ENCODE measurements at places on chromosomes 11 and 22. TPM values are rescaled to one million over a fixed set of nuclear protein-coding genes. Genes with fewer than 3 reads are reported as not detected.

- no peaks in the 10 kb centered on the region for H3K36me3 ChIP-seq
- H3K27me3 ChIP-seq, result no peaks in the 10 kb centered on the region
- peak overlapping the region; percentile 63 for H3K4me3 ChIP-seq
- peaks cover 1% of the 10 kb centered on the region for H3K4me1 ChIP-seq
- no peak for DNase-seq
- H3K27ac ChIP-seq, result peak overlapping the region; percentile 79
Observed at GRCh38 chr11:117232911-117233409, 489 bp downstream of the RNF214 start.

DNA sequence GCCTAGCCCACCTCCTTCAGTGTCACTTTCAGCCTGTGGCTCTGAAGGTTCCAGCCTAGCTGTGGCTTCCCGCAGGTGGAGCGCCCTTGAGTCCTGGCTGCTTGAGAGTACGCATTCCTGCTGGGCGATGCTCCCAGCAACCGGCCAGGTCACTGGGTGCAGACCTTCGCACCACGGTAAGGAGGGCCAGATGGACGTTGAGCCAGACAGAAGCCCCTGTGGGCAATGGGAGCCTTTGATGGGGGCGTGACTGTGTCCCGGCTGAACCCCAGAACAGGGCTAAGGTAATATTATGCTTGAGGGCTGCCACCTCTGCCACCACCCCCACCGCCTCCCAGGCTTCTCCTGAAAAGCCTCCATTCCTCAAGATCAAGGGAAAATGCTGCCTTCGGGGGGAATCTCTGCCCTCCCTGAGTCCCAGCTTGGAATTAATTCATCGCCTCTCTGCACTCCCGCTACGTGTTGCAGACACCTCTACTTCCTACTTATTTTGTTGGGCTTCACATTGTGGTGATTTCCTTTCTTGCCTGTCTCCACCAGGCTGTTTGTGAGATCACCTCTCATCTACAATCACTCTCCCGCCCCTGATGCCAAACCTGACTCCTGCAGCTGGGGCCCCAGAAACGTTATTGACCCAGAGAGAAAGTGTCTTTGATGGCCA is 144.9 kb upstream of the NECTIN1 start:
- no peak for DNase-seq
- H3K27ac ChIP-seq, result no peak overlapping the region
- no peaks in the 10 kb centered on the region for H3K27me3 ChIP-seq

- DNase-seq, result no peak
- no peak overlapping the region for H3K4me3 ChIP-seq
- H3K27me3 ChIP-seq, result no peaks in the 10 kb centered on the region
- no peaks in the 10 kb centered on the region for H3K4me1 ChIP-seq
Observed at GRCh38 chr11:7896009-7896785, 34.9 kb downstream of the OR10A6 start.

GRCh38 chr11:19691815-19692500 is 20.7 kb upstream of the NAV2 start:
- H3K4me3 ChIP-seq, result no peak overlapping the region
- no peak for DNase-seq
- no peaks in the 10 kb centered on the region for H3K4me1 ChIP-seq
- no peaks in the 10 kb centered on the region for H3K36me3 ChIP-seq
- no peak overlapping the region for H3K27ac ChIP-seq

DNA sequence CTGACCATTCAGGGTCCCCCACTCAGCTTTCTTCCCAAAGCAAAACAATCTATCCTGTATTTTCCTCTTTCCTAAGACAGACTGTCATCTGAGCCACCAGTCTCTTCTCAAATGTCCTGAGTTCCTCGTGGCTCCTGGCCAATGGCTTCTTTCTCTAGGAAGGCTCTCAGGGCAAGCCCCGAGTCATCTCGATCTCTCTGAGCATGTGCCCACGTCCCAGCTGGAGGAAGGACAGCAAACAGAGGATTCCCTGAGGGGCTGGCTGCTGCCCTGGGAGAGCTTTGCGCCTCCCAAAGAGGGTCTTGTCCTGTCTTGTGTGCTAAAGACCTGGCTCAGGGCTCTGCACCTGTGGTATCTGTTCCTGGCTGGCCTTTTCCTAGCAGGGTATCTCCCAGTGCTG is 8.3 kb downstream of the SLC37A2 start:
- H3K27me3 ChIP-seq, result no peaks in the 10 kb centered on the region
- no peaks in the 10 kb centered on the region for H3K36me3 ChIP-seq

- peaks cover 6% of the 10 kb centered on the region for H3K4me1 ChIP-seq
- DNase-seq, result no peak
- peak overlapping the region; percentile 75 for H3K27ac ChIP-seq
- H3K27me3 ChIP-seq, result no peaks in the 10 kb centered on the region
Observed at GRCh38 chr11:7672276-7672959, 882 bp downstream of the CYB5R2 start.

- H3K36me3 ChIP-seq, result no peaks in the 10 kb centered on the region
- H3K4me3 ChIP-seq, result no peak overlapping the region
- DNase-seq, result no peak
- H3K27ac ChIP-seq, result no peak overlapping the region
- H3K27me3 ChIP-seq, result no peaks in the 10 kb centered on the region
Observed at GRCh38 chr11:60948250-60948649, 3.7 kb downstream of the SLC15A3 start.

DNA sequence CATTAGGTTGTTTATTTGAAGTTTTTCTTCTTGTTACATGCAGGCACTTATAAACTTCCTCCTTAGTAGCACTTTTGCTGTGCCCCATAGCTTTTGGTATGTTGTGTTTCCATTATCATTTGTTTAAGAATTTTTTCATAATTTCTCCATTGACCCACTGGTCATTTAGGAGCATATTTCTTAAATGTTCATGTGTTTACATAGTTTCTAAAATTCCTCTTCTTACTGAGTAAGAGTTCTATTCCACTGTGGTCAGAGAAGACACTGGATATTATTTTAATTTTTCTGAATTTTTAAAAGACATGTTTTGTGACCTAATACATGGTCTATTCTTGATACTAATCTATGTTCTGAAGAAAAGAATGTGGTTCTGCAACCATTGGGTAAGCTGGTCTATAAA is 333.0 kb downstream of the DDX10 start:
- no peak overlapping the region for H3K27ac ChIP-seq
- no peak overlapping the region for H3K4me3 ChIP-seq
- no peaks in the 10 kb centered on the region for H3K36me3 ChIP-seq
- DNase-seq, result no peak

GRCh38 chr11:2378527-2379210 is 1.6 kb downstream of the CD81 start:
- H3K27me3 ChIP-seq, result no peaks in the 10 kb centered on the region
- peaks cover 32% of the 10 kb centered on the region for H3K4me1 ChIP-seq
- peak; percentile 69 for DNase-seq
- H3K4me3 ChIP-seq, result peak overlapping the region; percentile 99
- H3K27ac ChIP-seq, result peak overlapping the region; percentile 88

GRCh38 chr11:70872955-70873735 is 379.2 kb downstream of the SHANK2 start:
- H3K36me3 ChIP-seq, result no peaks in the 10 kb centered on the region
- DNase-seq, result no peak
- H3K27me3 ChIP-seq, result no peaks in the 10 kb centered on the region

DNA sequence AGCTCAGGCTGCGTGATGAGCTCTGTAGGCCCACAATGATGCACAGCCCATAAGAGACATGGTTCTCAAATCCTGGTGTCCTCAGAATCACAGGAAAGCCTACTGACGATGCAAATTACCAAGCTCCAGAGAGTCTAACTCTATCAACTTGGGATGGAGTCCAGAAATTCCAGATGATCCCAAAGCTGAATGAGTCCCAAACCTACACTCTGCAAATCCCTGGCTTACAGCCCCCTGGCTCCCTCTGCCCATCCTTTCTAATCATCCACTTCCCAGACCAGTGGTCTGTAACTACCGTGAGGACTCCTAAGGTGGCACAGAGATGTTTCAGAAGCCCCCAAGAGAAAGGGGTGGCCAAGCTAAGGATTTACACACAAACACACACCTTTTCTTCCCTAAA is 13.5 kb downstream of the ARFGAP2 start:
- no peak overlapping the region for H3K4me3 ChIP-seq
- no peak for DNase-seq
- H3K27ac ChIP-seq, result no peak overlapping the region
- H3K36me3 ChIP-seq, result peaks cover 4% of the 10 kb centered on the region
- H3K27me3 ChIP-seq, result no peaks in the 10 kb centered on the region

DNA sequence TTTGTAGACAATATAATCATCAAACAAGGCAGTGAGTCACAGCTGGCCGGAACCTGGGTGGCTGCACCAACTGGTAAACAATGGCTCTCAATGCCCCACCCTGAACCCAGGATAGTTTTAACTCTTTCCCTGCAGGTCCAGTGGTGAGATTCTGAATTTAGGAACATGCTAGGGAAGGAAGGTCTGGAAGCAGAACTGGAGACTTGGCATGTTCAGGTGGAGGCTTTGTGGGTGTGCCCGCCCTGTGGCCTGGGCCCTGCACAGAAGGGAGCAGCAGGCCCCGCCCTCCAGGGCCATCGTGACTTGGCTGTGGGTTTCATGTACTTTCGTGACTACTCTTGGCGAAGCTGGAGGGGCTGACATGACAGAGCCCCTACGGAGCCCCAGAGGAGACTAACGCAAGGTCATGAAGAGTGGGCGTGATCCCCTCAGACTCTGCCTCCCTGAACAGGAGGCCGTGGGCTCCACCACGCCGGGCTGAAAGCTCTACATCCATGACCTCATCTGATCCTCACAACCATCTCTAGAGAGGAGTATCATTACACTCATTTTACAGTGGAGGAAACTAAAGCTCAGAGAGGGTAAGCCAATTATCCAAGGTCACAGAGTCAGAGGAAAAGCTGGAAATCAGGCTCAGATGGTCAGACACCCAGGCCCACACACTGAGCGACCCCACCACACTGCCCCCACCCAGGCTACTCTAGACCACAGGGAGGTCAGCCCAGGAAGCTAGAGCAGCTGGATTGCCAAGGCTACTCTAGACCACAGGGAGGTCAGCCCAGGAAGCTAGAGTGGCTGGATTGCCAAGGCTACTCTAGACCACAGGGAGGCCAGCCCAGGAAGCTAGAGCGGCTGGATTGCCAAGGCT is 27.3 kb downstream of the MAFF start:
- peaks cover 7% of the 10 kb centered on the region for H3K4me1 ChIP-seq
- H3K36me3 ChIP-seq, result no peaks in the 10 kb centered on the region
- no peak overlapping the region for H3K4me3 ChIP-seq
- H3K27ac ChIP-seq, result peak overlapping the region; percentile 20
- no peaks in the 10 kb centered on the region for H3K27me3 ChIP-seq
- DNase-seq, result no peak

DNA sequence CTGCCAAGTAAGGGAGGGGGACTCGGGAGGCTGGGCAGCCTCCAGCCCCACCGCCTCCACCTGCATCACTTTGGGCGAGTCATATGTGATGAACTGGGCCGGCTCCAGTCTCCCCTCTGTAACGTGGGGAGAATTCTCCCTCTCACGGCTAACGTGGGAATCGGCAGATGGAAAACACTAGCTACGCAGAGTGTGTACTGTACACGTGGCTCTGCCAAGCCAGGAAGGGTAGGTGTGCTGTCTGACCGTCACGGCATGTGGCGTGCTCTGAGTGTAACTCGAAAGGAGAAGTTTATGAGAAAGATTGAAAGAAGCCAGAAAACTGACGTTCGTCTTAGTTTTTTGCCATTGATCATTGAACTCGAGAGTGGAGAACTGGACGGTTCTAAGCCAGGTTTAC is 13.7 kb downstream of the TRMU start:
- no peaks in the 10 kb centered on the region for H3K4me1 ChIP-seq
- no peaks in the 10 kb centered on the region for H3K27me3 ChIP-seq
- H3K27ac ChIP-seq, result no peak overlapping the region
- DNase-seq, result no peak
- no peak overlapping the region for H3K4me3 ChIP-seq
- H3K36me3 ChIP-seq, result no peaks in the 10 kb centered on the region

DNA sequence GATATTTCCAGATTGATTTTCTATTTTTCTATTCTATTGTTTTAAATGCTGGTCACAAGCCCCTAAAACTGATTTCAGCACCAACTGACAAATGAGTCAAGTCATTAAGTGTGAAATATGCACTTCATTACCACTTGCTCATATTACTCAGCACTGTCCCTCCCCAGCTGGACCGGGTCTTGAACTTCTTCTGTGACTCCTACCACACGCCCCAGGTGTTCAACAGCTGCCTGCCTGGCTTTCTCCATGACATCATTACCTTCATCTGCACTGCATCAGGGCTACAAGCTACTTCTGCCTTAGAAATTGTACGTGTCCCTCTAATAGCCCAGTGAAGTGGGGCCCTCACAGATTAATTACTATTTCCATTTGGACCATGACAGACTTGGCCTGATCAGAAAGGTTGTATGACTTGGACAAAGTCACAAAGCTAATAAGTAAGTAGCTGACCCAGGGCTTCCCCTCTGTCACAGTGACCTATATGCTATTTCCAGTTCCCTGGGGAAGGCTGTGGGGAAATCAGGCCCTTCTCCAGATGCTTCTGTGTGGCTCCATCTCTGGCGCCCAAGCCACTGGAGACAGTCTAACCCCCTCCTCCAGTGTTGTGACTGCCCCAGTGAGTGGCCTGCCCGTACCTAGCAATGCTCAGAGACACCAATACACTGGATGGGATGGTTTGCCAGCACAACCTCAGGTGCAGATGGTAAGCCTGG is 18.1 kb downstream of the TBC1D10A start:
- H3K4me3 ChIP-seq, result no peak overlapping the region
- H3K36me3 ChIP-seq, result no peaks in the 10 kb centered on the region
- H3K27me3 ChIP-seq, result no peaks in the 10 kb centered on the region
- H3K4me1 ChIP-seq, result peaks cover 55% of the 10 kb centered on the region
- DNase-seq, result no peak

DNA sequence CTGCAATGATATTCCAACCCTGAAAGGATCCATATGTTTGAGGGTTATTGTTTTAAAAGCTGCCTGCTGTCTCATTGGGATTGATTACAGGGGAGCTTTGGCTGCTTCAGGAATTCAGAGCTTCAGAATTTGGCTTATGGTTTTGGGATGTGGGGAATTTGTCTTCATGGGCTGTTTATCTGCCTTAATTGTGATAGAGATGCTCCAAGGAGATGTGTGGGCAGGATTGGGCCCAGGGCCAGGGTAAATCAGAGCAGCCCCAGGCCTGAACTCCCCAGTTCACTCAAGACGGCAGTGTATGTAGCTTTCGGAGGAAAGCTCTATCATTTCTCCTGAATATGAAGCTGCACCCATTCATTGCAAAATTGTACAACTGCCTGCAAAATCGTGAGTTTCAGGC is 88.5 kb downstream of the ALX4 start:
- no peaks in the 10 kb centered on the region for H3K4me1 ChIP-seq
- H3K36me3 ChIP-seq, result no peaks in the 10 kb centered on the region
- H3K4me3 ChIP-seq, result no peak overlapping the region
- no peak overlapping the region for H3K27ac ChIP-seq
- no peaks in the 10 kb centered on the region for H3K27me3 ChIP-seq

Gene APIP
- polyA plus RNA-seq, result 20.5 TPM

Gene SCN2B
- 0.38 TPM for polyA plus RNA-seq

Gene PATE4
- polyA plus RNA-seq, result not detected

Gene BTBD18
- polyA plus RNA-seq, result 0.02 TPM

Gene CYB5R2
- 23.5 TPM for polyA plus RNA-seq

Gene ENTHD1
- polyA plus RNA-seq, result not detected

Gene OR6A2
- not detected for polyA plus RNA-seq

Gene CCDC15
- polyA plus RNA-seq, result 1.1 TPM

All from ovary (tissue), 10 donors.